ENCODE measurements at places on chromosomes 7 and 10. TPM values are rescaled to one million over a fixed set of nuclear protein-coding genes. Genes with fewer than 3 reads are reported as not detected.

The TMEM229A gene
- not detected for total RNA-seq

The HKDC1 gene
- total RNA-seq, result not detected

The GPR15LG gene
- total RNA-seq, result not detected

The H2BK1 gene
- not detected for total RNA-seq

The HYAL4 gene
- total RNA-seq, result 0.49 TPM

The DKK1 gene
- 166 TPM for total RNA-seq

The GDF10 gene
- total RNA-seq, result not detected

The MSS51 gene
- total RNA-seq, result 0.40 TPM

The FAM25A gene
- not detected for total RNA-seq

The CABCOCO1 gene
- total RNA-seq, result 0.53 TPM

The MALRD1 gene
- total RNA-seq, result not detected

The PDIA4 gene
- 234 TPM for total RNA-seq

The HECW1 gene
- not detected for total RNA-seq

The CNTNAP2 gene
- 0.20 TPM for total RNA-seq

The EGR2 gene
- total RNA-seq, result not detected

The SPOCK2 gene
- 1.2 TPM for total RNA-seq

The IL2RA gene
- not detected for total RNA-seq

The FFAR4 gene
- total RNA-seq, result not detected

The LAMB1 gene
- total RNA-seq, result 235 TPM

The NKX6-2 gene
- not detected for total RNA-seq

The AHCYL2 gene
- total RNA-seq, result 4.0 TPM

The GPRIN2 gene
- not detected for total RNA-seq

All from mammary microvascular endothelial cell (primary cell).